ENCODE measurements at places on chromosomes 12 and 14.
A peak's percentile ranks its signal among the peaks of the same experiment; 100 is the strongest.

- no peak for DNase-seq
These were observed 176.7 kb downstream of the PTPN11 start for GRCh38 chr12:112595410-112595809.

GRCh38 chr12:25988505-25988904 lies 30.0 kb downstream of the RASSF8 start:
- DNase-seq: no peak

GRCh38 chr14:85991156-85991555 lies 461.2 kb downstream of the FLRT2 start:
- no peak for DNase-seq

DNA sequence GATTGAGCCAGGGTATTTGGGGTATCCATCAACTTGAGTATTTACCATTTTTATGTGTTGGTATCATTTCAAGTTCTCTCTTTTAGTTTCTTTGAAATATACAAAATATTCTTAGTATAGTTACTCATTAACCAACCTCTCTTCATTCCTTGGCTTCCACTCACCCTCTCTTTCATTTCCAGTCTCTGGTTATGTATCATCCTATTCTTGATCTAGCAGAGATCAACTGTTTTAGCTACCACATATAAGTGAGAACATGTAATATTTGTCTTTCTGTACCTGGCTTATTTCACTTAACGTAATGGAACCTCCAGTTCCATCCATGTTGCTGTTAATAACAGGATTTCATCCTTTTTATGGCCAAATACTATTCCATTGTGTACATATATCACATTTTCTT lies 86.9 kb downstream of the DACT1 start:
- no peak for DNase-seq

- no peak for DNase-seq
These were observed 11.2 kb downstream of the LGMN start for GRCh38 chr14:92737206-92737605.

DNA sequence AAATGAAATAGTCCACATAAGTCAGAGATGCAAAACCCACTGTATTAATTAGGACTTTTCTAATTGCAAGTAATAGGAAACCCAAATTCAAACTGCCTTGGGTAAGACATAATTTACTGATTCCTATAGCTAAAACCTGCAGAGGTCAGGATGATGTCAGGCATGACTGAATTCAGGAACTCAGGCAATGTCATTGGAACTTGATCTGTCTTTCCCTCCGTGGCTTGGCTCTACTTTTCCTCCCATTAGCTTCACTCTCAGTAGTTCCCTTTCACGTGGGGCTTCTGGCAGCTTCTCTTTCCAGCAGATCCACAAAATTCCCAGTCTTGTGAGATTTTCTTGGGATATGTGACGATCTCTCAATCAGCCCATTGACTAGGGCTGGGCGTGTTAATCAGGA lies 2.4 kb upstream of the JDP2 start:
- no peak for DNase-seq

GRCh38 chr12:105765053-105766014 lies 373.4 kb downstream of the NUAK1 start:
- DNase-seq: no peak

GRCh38 chr12:24596768-24597388 lies 352.0 kb downstream of the BCAT1 start:
- DNase-seq: no peak

DNA sequence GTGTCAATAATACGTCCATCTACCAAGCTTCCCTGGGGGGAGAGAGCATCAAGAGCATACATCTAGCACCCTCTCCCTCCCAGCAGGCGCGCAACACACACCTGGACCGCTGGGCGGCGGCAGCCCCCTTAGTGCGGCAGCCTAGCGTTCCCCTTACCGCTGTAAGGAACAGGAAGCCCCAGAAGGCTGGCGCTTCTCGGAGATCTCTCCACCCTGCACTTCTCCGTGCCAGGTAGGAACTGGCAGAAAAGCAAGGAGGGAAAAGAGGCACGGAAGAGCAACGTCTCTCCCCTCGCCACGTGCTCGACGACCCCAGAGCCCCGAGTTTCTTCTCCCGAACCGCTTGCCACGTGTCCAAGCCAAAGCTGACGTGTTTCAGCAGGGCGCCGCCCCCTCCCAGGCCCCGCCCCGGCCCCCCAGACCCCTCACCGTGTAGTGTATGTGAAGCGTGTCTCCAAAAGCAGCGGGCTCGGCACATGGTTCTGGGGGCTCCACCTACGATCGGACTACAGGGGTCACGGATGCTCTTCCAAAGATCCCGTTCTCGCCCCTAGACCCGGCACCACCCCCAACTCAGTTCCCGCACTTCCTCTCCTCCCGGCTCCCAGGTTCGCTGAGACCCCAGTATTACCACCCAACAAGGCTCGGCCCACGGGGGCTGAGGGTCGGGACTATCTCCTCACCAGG lies 532 bp downstream of the FKBP11 start:
- DNase-seq: peak; percentile 70

DNA sequence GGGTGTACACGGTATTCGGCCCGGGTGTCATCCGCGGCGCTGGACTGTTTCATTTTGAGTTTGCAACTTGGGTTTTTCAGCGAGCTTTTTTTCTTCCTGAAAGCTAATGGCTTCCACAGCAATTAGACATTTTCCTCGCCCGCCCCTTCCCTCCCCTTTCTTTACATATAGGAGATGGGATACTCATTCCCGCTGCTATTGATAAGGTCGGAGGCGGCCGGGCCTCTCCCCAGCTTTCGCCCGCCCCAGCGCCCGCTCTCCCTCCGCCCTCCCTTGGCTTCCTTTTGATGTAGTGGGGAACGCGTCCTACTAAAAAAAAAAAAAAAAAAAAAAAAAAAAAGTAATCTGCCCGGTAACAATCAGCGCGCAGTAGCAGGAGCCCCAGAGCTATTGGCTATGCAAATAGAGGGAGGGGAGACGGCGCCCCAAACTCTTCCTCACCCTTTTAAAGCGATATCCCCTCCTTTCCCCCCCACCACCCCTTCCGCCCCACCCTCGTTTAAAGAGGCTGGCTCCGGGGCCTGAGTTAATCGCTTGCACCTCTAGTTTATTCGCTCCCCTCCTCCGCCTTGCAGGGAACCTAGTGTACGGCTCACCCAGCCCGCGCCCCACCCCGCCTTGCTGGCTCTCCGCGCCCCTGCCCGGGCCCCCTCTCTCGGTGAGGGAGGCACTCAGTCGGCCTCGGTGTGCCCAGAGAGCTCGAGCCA lies 1.7 kb upstream of the CCND2 start:
- DNase-seq: peak; percentile 88

- DNase-seq: no peak
These were observed 214.3 kb downstream of the ZFP36L1 start for GRCh38 chr14:68578597-68578996.

GRCh38 chr12:122847921-122848421 lies 12.7 kb downstream of the HIP1R start:
- DNase-seq: no peak

DNA sequence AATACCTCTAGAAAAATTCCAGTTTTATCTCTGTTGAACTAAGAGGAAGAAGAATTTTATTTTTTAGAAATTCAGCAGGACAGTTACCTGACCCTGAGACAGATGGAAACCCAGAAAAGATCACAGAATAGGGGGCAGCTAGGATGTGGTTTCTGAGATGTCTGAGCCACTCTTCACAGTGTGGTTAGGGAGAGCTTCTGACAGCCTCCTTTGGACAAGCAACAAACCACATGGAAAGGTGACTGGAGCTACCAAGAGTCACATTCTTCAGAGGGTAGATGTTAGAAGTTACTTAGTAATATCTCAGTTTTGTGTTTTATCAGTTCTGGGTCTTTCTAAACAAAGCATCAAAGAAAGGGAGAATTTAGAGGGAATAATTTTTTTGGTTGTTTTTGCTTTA lies 117.3 kb upstream of the NAP1L1 start:
- no peak for DNase-seq

- no peak for DNase-seq
These were observed 190.5 kb upstream of the PLEKHA5 start for GRCh38 chr12:18939051-18939450.

DNA sequence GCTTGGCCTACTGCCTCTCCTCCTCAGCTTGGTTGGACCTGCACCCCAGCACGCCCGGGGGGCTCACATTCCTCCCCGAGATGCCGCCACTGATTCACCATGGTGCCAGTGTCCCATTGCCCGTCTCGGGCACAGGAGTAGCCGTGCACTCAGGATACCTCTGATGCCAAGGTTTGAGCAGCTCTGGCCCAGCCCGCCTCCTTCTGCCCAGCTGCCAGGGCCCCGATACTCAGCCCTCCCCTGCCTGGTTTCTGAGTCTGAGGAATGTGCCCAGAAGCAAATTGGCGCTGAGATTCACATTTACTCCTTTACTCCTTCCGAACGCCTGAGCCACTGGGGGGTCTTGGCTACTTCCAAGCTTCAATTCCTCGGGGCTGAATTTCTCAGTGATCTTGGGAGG lies 63.5 kb downstream of the NINJ2 start:
- DNase-seq: no peak

DNA sequence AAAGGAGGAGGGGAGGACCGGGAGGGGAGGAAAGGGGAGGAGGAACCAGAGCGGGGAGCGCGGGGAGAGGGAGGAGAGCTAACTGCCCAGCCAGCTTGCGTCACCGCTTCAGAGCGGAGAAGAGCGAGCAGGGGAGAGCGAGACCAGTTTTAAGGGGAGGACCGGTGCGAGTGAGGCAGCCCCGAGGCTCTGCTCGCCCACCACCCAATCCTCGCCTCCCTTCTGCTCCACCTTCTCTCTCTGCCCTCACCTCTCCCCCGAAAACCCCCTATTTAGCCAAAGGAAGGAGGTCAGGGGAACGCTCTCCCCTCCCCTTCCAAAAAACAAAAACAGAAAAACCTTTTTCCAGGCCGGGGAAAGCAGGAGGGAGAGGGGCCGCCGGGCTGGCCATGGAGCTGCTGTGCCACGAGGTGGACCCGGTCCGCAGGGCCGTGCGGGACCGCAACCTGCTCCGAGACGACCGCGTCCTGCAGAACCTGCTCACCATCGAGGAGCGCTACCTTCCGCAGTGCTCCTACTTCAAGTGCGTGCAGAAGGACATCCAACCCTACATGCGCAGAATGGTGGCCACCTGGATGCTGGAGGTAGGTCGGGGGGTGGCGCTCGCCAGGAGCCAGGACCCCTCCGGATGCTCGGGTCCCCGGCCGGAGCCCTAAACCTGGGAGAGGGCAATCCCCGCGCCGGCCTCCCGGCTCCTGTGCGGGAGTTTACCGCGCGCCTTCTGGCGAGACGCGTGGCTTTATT lies at the start of gene CCND2:
CCND2 (plus strand) TSS at position 111 of the 744 bp plus-strand sequence; CDS start at position 390, 279 bp downstream.
- DNase-seq: peak; percentile 61

DNA sequence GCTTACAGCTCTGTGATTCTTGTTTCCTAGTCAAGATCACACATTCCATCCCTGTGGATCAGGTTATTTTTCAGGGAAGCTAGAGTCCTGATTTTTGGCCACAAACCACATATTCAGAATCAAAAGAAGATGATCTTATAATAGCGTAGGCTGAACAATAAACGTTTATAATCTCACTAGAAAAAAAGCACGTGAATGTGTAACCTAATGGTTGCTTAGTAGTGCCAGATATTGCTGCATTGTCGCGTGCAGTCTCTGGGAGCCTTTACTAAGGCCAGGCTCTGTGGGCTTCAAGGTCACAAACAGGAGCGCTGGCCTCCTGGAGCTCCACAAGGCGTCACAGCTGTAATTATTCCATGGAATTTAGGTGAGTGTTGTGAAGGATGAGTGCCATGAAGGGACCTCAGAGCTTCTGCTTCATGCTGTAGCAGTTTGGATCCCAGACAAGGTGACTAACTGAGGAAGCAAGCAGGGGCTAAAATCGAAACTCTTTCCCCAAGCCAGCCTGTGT lies 17.4 kb downstream of the CDKN1B start:
- DNase-seq: no peak

GRCh38 chr12:50166799-50167048 lies 445 bp downstream of the CERS5 start:
- DNase-seq: no peak

DNA sequence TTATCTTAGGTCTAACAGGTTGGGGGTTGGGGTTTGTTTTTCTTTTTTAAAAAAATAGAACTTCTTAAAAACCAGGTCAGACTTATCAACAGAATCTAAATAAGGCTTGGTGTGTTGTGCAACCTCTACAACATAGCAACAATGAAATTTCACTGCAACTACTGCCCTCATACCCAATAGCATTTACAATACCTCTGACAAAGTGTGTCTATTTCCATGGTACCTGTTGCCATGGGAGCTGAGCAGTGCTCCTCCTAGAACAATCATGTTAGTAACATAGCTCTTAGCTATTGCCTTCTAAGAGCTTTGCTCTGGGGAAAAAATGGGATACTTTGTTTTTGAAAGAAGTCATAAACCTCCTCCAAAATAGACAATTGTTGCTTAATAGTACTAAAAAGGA lies 103.3 kb upstream of the CCDC175 start:
- DNase-seq: no peak

DNA sequence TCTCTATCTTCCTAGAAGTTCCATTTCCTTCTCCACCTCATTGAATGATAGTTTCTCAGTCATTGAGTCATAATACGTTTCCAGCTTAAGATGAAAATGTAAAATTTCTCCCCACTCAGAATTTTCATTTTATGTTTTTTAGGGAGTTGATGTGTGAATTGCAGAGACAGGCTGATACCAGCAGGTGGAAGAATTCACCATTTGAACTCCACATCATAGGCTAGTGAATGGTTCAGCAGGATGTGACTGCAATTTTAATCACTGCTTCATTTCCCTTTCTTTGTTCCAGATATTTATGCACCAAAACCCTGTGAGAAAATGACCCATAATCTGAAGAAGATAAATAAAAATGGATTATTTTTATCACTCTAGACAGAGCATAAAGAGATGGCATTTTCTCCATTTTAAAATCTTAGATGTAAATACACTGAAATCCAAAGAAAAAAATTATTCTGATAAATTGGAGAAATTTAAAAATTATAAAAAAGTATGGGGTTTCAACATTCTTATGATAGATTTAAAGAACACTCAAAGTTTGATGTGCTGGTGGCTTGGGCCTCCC lies 10.6 kb upstream of the PYGL start:
- DNase-seq: no peak

DNA sequence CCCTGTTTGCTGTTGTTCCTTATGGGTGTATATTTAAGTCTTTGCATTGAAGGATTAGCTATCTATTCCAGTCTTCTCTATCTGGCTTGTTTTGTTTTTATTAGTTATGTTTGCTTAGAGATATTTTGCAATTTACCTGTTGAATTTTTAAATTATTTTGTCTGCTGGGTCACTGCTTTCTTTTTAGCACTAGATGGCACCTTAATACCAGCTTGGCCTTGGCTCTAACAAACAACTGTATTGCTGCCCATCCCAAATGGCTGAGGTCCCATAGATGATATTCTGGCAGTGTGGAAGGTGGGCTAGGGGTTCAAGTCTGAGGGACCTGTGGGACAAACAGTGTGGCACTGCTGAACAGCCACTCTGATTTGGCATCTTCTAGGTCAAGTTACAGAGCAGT lies 144.0 kb upstream of the FBXO33 start:
- no peak for DNase-seq

All from activated effector memory CD4-positive, alpha-beta T cell treated with Interleukin-2 at 50 U/mL for 16 hours (primary cell).